ENCODE measurements at places on chromosomes 4 and X.

DNA sequence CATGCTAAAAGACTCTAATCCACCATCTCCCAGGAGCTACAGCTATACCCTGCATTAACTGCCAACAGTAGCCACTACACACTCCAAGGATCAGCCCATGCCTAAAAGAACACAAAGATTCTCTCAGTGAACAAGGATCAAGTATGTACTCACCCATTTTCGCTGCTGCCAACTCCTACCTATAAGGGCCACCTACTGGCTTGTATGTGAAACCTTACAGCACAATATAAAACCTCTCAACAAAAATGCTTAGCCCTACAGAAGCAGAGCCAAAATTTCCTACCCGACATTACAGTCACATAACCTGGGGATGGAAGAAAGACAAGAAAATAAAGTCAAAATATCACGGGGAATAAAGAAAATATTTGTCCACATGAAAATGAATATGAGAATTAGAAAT is 562.8 kb upstream of the POU3F4 start:
- DNase-seq: no peak

GRCh38 chr4:141463678-141464077 is 172.7 kb upstream of the IL15 start:
- no peak for DNase-seq

DNA sequence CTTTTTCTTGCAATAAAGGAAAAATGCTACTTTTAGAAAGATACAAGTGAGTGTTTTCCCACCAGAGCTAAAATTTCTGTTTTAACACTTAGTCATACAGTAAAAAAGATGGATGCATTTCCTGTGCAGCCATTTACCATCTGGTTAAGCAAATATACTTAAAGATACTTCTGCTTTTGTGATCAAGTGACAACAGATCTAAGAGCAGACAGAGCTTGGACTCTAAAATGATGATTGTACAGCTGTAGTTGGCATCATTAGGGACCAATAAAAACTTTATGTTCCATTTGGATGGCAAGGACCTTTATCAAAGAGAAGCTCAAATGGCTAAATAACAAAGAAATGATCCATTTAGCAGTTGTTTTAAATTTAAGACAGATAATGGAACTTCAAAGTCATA is 270.8 kb downstream of the FSTL5 start:
- no peak for DNase-seq

DNA sequence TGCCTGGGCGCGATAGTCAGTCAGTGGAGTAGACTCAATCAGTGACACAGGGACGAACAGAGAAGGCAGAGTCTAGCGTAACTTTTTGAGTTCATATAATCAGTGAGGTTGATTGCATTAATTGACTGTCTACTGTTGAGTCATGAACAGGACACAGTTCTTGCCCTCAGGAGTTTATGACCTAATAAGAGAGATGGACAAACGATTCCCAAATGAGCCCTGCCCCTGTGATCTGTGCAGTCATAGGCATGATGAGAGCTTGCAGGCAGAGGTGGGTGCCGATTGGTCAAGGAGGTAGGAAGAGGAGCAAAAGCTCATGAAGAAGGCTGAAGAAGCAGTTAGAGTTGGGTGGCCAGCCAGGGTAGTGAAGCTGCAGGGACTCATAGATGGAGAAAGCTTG is 57.1 kb downstream of the ADD1 start:
- no peak for DNase-seq

DNA sequence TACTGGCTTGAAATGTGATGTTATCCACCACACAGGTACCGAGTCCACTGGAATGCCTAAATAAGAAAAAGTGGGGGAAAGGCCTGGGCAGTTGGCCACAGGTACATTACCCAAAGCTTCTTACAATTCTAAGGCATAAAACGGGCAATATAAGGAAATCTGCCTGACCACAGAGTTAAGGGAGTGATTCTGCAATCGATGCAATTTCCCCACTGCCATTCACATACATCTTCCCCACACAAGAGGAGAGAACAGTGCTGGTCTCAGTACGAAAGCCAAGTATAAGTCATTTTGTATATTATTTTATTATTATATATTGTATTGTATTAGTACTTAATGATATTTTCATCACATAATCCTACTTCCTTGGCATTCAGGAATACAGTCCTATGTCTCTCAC is 30.6 kb downstream of the RFC1 start:
- DNase-seq: no peak

DNA sequence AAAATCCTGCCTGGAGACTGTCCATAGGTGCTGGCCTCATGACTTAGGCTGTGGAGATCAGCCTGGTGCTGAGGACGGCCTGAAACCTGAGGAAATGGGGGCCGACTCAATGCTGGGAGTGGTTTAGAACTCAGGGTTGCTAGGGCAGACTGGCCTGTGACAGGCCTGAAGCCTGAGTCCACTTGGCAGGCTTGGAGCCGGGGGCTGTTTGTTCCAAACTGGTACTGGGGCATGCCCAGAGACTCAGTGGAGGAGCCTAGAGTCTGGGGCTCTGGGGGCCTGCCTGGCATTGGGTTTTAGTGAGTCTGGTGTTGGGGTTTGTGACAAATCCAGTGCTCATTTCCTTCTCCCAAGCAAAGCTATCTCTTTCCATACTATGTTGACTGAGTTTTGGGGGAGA is 489.7 kb upstream of the CNKSR2 start:
- DNase-seq: no peak

DNA sequence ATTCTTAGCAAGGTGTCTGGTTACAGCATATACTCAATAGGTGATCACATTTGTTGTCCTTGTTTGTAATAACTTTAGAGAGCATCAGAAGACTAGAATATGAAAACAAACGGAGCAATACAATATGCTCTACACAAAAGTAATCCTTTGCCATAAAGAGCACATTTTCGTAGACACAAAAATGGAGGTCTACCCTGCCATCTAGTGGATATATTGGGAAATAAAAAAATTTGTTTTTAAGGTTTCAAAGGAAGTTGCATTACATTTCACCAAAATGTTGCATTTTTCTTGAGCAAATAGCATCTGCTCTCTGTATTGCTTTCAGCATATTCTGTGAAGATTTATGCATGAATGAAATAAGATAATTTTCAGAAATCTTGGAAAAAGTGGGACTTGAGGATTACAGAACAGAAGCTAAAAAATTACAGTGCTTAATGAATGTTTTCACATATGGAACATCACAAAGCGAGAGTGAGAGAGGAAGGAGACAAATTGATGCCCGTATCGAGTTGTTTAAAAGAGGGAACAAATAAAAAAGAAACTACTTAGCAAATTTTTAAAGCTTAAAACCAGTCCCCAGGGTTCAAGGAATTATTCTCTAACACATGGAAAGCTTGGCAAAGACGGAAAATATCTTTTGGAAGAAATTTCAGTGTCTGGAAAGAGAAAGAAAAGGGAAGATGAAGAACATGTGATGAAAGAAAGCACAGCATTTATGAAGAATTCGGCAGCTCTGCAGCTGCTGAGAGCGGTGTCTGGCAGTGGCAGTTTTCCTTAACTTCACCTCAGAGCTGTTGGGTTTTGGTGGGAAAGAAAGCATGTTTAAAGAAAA is 390.1 kb downstream of the ANKRD50 start:
- no peak for DNase-seq

DNA sequence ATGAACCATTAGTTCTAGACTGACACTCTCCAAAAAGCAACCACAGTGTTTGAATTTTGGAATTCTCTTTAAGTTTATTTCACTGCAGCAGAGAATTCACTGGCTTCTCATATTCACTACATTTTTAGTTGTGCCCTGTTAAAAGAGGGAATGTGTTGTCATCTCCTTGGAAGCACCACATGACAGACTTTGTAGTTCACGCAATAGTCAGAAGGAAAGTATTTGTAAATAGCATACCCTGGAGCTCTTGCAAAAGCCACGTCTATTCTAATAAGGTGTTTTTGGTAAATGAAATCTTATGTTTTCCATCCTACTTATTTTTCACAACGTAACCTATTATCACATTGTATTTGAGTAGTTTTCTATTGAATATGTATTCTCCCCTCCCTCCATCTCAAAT is 25.8 kb downstream of the DOCK11 start:
- DNase-seq: no peak

DNA sequence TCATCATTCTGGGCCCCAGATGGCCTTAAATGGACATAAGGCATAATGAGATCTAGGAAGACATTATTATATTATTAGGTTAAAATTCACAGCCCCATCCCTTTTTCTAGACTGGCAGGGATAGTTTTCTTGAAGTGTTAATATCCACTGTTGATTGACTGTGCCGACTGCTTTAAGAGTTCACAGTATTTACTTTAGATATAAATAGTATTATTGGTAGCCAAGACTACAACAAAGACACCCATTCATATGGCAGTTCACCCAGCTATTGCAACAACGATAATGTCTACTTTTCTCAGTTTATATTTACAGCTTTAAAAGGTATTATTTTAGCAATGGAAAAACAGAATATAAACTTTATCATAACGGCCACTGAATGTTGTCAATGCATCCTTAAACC is 922.2 kb upstream of the POU3F4 start:
- no peak for DNase-seq

DNA sequence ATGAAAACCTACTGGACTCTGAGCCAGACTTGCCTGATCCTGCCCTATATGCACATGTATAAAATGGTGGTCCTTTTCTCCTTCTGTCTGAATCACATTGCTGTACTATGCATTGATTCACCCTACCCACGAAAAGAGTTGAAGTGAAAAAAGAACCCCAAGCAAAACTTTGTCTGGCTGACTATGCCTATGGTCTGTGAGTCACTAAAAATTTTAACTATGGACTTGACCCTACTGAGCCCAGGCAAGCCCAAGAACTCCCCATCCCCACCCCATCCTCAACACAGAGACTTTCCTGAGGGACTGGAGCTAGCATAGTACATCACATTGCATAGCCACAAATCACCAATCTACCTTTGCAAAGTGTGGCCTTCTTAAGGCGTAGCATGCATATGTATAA is 116.6 kb upstream of the TENM3 start:
- no peak for DNase-seq

- DNase-seq: no peak
Measured at GRCh38 chr4:152509595-152510225, 26.2 kb downstream of the FBXW7 start.

GRCh38 chr4:86685401-86685800 is 91.3 kb downstream of the PTPN13 start:
- DNase-seq: no peak

DNA sequence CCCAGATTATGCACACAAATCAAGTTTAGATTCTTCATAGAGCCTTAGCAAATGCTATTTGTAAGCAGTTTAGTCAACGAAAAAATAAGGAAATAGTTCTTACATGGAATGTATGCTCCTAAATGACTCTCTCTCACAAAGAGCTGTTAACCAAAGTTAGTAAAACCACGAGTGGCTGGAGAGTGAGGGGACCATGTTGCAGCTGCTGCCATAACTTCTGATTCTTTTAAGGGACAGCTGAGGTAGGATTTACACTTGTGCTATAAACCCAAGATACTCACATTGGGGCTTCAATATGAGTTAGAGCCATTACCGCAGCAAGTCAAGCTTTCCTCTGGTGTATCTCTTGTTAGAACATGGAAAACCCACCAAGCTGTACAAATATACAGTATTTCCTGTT is 2.7 kb downstream of the DOCK11 start:
- DNase-seq: no peak

- DNase-seq: no peak
Measured at GRCh38 chr4:83751336-83751949, 215.5 kb downstream of the GPAT3 start.

DNA sequence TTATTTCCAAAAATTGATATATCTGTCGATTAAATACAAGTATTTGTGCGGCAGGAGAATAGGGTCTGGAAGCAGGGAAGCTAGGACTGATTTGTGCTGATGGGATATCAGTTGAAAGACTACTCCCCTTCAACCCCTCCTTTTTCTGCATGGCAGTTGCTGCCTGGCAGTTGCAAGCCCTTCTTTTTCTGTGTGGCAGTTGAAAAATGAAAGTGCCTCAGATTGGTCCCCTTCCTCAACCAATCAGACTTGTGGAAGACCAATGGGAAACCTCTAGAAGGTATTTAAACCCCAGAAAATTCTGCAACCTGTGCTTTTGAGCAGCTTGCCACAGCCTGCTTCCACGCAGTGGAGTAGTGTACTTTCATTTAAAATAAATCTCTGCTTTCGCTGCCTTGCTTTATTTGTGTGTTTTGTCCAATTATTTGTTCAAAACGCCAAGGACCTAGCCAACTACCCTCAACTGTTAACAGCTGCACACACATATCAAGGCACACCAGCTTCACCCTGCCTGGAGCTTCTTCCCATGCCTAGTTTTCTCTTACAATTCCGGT is 1.5 kb upstream of the TMA16 start:
- DNase-seq: no peak

GRCh38 chr4:177879851-177880250 is 437.6 kb upstream of the AGA start:
- no peak for DNase-seq

- no peak for DNase-seq
Measured at GRCh38 chrX:153931151-153931550, 3.7 kb downstream of the NAA10 start.

GRCh38 chr4:78618436-78618835 is 66.9 kb downstream of the ANXA3 start:
- no peak for DNase-seq

All from cerebellar nuclear complex (tissue), 1 donor.